ENCODE measurements at places on chromosomes 3 and 15.

DNA sequence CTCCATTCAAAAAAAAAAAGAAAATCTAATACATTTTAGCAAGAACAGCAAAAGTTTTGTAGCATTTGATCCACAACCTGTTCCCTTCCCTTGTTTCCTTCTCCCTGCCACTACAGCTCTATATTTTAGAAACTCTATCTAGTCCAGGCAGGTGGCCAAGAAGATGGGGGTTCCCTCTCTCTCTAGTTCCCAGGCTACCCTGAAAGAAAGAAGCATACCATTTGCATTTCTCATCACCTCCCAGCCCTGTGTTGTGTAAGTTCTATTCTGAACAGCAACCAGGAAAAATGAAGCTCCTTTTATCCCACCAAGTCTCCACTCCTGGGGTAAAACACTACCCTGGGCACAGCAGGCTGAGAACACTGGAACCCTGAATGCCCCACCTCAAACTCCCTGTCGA, 100.0 kb downstream of the PCCB start:
- no peak for DNase-seq

- DNase-seq: no peak
Observed at GRCh38 chr3:145854499-145854898, 306.5 kb downstream of the PLOD2 start.

GRCh38 chr15:57559875-57560274, 31.8 kb upstream of the MYZAP start:
- peak; percentile 21 for DNase-seq

DNA sequence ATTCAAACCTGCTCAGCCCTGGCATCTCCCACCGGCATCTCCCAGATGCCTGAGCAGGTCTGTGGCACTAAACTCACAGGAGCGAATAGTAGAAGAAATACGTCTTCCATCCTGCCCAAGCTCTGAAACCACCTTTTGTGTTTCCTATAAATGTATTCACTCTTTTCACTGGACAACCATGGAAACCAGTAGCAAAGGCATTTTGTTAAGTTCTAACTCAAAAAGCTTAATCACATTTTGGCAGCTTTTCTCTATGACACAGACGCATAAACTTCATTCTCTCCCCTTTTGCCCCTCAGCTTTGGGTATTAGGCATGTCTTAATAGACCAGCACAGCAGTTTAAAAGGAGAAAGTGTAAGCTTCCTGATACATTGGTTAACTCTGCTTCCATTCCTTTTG, 24.5 kb upstream of the ARNT2 start:
- no peak for DNase-seq

DNA sequence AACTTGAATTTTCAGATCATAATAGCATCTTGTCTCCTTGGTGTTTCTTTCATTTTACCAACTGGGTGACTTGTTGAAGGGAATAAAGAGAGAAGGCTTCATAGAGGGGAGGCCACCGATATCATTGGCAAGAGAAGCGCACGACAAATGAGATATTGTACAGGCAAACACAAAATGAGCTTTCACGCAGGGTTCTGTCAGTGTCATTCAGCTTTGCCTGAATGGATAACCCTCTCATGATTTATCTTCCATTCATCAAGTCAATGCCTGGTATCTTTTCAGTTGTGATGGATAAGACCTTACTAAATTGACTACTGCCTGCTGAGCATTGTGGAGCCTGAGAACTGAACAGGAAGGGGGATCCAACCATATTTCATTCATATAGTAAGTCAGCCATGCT, 188.6 kb upstream of the EPHA3 start:
- no peak for DNase-seq

DNA sequence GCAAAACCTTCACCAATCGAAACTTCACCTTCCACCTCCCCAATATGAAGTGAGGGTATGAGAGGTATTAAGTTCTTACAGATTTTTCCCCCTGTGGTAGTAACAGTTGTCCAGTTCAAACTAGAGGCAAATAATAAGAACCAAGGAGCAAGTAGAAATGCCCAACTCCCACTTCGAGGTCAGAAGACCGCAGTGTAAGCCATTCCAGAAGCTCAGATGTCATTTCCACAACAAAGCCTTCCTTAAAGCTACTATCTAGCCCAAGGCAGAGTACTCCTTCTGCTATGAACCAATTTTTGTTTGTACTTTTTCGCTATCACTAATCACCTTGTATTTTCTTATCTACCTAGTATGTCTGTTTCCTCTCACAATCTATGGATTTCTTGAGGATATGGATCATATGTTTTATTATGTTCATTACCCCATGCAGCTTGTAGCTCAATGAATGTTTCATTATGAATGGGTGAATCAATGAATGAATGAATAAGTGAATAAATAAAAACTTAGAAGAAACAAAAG, 235.7 kb upstream of the KCNMB2 start:
- no peak for DNase-seq

GRCh38 chr3:40901796-40902195, 297.5 kb upstream of the CTNNB1 start:
- DNase-seq: no peak

- DNase-seq: no peak
Observed at GRCh38 chr3:124504332-124505059, 225.8 kb upstream of the UMPS start.

- DNase-seq: no peak
Observed at GRCh38 chr3:23726811-23727548, 78.8 kb upstream of the UBE2E1 start.

DNA sequence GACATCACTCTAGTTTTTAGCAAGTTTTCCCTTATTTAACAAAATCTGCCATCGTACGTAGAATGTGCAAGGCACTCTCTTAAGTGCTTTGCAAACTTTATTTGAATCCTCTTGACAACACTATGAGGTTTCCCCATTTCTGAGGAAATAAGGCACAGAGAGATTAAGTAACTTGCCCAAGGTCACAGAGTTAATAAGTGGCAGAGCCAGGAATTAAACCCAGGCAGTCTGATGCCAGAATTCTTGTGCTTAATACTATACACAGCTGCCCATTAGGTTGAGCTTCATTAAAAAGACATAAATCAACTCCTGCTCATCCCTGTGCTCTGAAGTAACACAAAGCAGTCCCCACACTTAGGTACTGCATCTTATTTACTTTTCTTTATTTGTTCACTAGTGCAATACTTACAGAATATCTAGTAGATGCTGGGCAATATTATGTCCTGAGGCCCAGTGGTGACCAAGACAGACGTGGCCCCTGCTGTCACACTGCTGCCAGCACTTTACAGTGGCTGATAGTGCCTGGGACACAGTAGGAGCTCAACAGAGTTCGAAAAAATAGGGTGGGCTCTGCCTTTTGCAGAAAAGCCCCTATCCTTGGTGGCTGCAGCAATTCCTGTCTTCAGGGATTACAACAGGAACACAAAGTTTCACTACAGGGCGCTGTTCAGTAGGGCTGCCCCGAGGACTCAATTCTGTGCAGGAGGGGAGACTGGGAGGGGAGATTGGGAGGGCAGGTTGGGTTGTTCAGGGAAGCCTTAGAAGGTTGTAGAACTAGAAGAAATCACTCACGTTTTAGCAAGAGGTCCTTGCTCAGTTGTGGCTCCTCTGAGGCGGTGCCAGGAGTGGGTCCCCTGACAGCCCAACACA, 138.3 kb upstream of the TPM1 start:
- no peak for DNase-seq

DNA sequence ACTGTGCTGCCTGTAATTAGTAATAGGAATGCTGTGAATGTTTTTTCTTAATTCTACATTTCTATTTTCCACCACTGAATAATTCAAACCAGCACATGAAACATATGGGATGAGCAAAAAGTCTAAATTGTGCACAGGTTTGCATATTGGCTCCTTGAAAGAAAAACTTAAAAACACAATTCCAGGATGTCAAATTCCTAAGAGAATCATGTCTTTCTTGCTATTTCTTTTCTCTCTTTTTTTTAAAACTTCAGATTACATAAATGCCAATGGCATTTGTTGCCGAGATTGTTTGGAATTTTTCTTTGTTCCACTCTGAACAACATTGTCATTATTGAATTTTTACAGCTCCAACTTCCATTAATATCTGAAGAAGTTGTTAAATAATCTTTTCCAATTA, 60.8 kb downstream of the VGLL3 start:
- DNase-seq: no peak

GRCh38 chr3:116032176-116032575, 408.9 kb downstream of the GAP43 start:
- DNase-seq: no peak

GRCh38 chr15:57323806-57324589, 52.3 kb upstream of the CGNL1 start:
- DNase-seq: no peak

DNA sequence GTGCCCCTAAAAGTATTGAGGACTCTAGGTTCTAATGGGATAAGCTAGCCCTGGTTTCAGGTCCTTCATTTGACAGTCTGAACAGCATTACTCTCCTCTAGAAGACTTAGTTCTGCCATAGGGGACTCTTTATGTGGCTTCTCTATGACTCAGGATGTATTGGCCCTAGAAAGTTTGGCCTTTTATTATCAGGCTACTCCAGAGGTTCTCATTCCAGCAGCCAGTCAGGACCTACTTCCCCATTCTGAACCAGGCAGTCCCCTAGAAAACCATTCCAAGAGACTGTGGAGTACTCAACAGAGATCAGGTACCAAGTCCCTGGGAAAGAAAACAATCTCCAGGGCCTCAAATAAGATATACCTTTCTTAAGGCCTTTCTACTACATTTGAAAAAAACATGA, 157.9 kb upstream of the TSPAN3 start:
- DNase-seq: no peak

DNA sequence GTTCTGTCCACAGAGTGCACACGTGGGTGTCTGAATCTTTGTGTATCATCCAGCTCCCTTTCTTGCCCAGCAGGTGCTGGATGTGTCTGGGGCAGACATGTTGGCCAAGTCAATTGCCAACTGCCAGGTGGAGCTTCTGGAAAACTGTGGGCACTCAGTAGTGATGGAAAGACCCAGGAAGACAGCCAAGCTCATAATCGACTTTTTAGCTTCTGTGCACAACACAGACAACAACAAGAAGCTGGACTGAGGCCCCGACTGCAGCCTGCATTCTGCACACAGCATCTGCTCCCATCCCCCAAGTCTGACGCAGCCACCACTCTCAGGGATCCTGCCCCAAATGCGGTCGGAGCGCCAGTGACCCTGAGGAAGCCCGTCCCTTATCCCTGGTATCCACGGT, 12.5 kb upstream of the RPP14 start:
- no peak for DNase-seq

- no peak for DNase-seq
Observed at GRCh38 chr15:38793206-38793810, 228.7 kb upstream of the RASGRP1 start.

DNA sequence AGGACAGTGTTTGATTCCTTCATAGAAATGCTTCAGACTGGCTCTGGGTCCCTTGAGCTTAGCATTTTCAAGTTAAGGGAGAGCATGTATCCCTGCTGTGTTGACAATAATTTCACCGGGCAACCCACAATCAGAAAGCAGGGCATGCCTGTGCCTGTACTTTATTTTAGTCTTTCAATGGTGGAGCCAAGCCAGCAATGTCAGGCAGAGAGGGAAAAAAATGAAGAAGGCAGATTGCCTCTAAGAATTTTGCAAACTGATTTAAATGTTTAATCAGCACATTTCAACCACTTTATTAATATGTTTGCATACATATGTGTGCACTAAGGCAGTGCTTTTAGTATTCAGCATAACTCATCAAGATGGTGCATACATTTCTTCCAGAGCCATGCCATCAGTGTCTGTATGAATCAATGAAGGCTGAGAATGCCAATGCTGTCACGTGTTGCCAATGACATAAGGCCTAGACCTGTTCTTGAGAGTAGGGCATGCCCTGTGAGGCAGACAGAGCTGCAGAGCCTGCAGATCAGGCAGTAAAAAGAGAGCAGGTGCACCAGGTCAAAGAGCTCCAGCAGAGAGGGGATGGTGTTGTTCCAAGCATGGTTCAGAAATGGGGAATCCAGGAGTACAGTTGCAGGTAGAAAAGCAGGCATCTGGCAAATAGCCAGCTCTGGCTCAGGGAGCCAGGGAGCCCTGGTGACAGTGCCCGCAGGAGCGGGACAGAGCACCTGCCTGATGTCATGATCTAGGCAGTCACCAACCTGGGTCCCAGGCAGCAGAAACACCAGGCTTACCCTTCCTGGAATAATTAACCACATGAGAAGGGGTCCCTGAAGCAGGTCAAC, 508.5 kb downstream of the GABRG3 start:
- no peak for DNase-seq

DNA sequence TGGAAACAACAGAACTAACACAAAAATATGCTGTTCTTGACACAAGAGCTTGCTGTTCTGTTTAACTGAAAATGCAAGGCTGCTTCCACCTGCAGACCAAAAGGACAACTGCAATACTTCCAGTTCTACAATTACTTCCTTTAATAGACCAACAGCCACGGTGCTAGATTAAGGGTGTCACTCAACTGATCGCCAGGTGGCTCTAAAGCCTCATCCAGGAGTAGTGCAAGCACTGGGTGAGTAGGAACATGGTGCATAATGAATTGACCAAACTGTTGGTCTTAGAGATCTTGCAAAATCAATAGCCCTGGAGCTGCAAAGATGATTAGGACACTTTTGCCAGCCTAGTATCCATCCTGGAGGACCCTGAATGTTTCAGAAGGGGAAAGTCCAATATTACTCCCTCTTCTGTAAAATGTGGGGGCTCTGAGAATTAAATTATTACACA, 3.6 kb upstream of the CLDN16 start:
- no peak for DNase-seq

- no peak for DNase-seq
Observed at GRCh38 chr3:20561166-20561565, 375.2 kb upstream of the SGO1 start.

- no peak for DNase-seq
Observed at GRCh38 chr3:195203606-195204005, 67.4 kb downstream of the XXYLT1 start.

DNA sequence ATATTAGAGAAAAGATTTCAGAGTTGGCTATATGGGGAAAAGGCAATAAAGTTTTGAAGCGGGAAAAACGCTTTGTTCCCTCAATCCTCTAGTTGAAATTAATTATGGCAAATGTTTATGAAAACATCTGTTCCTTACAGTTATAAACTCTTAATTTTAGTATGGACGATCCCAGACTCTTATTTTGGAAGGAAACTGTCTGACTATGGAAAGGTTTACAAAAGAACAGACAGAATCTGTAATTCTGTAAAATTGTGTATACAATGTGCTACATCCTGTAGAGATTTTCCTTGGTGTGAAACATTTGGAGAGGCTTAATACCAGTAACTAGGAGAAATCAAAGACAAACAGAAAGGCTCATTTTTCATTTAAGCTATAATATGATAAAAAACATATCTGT, 311.8 kb downstream of the TBC1D5 start:
- DNase-seq: no peak

GRCh38 chr15:83275412-83275811, 9.1 kb downstream of the BNC1 start:
- DNase-seq: no peak
